Activated naive CD8-positive, alpha-beta T cell treated with anti-CD3 and anti-CD28 coated beads, Interleukin-2, amount 50 U/mL, for 24 hours (primary cell): ENCODE measurements at places on chromosomes 5 and 9.
A peak's percentile ranks its signal among the peaks of the same experiment; 100 is the strongest.

DNA sequence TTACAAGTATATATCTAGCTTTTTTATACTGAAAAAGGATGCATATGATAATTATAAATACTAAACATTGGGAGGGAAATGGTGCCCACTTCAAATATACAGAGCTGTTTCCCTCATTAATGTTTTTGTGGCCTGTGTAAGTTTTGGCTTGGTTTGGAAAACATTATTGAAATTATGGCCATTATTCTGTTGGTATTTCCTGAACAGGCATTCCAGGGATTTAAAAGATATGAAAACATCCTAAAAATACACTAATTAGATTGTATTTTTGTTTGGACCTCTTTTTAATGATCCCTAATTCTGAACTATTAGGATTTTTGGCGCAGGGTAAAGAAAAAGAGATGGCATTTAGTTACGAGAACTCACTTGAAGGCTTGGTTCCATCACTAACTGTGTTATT, 50.9 kb downstream of the CLINT1 start:
- no peak overlapping the region for H3K4me3 ChIP-seq
- no peak overlapping the region for H3K27ac ChIP-seq
- no peaks in the 10 kb centered on the region for H3K27me3 ChIP-seq
- H3K4me1 ChIP-seq = peaks cover 5% of the 10 kb centered on the region
- H3K36me3 ChIP-seq = peaks cover 61% of the 10 kb centered on the region

- H3K27ac ChIP-seq = no peak overlapping the region
- no peaks in the 10 kb centered on the region for H3K4me1 ChIP-seq
- peaks cover 41% of the 10 kb centered on the region for H3K27me3 ChIP-seq
- no peak for DNase-seq
- no peak overlapping the region for H3K4me3 ChIP-seq
- peaks cover 1% of the 10 kb centered on the region for H3K36me3 ChIP-seq
Measured at GRCh38 chr9:34771007-34771406, 61.1 kb upstream of the CCL21 start.

- no peak overlapping the region for H3K4me3 ChIP-seq
- H3K27ac ChIP-seq = no peak overlapping the region
- H3K36me3 ChIP-seq = no peaks in the 10 kb centered on the region
- no peak for DNase-seq
Measured at GRCh38 chr9:107273634-107274033, 9.4 kb upstream of the RAD23B start.

DNA sequence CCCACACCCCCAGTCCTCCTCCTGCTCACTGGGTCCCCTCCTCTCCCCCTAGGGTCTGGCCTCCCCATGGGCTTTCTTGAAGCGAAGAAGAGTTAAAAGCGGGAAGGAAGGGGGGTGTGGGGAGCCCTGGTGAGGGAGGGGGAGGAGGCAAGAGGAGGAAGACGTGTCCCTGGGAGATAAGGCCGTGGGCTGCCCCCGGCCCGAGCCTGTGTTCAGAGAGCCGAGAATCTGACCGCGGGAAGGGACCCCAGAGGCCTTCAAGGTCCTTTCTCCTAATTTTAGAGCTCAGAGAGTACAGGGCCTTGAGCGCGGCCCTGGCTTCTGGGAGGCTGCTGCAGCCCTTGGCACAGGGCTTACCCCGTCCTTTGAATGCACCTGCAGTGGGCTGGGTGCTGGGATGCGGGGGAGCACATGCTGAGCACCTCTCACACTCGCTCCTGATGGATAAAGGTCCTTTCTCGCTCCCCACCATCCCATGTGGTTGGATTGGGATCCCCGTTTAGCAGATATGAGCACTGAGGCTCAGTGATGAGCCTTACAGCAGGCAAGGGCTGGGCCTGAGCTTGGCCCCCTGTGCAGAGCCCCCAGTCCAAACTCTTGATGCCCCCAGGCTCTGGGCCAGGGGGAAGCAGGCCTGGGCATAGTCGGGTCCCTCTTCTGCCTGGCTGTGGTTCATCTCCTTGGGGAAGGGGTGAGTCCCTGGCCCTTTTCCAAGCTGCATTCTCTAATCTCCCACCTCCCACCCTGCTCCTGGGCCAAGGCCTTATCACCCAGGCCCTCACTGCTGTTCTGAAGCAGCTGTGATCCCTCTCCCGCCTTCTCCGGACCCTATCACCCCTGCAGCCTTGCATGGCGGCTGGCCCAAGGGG, 5.9 kb downstream of the GFI1B start:
- peaks cover 36% of the 10 kb centered on the region for H3K27me3 ChIP-seq
- no peak for DNase-seq
- H3K36me3 ChIP-seq = no peaks in the 10 kb centered on the region

- no peak for DNase-seq
- H3K36me3 ChIP-seq = no peaks in the 10 kb centered on the region
- no peak overlapping the region for H3K4me3 ChIP-seq
- H3K4me1 ChIP-seq = peaks cover 8% of the 10 kb centered on the region
Measured at GRCh38 chr9:38282756-38283155, 109.7 kb upstream of the ALDH1B1 start.

DNA sequence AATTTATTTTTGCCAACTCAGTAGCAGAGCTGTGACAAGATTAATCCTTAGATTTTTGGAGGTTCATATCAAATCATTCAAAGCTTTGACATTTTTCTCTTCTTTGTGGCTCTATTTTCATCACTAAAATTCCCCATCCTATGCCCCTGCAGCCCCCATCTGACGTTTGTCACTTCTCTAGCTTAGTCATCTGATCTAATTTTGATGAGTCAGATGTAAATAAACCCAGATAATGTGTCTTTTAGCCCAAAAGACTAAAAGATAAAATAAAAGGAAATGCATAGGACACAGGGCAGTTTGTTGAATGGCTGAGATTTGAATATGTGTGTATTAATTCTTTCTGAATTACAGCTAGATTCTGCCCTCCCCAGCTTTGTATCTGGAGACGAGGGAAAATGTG, 897 bp upstream of the HSPB3 start:
- H3K36me3 ChIP-seq = no peaks in the 10 kb centered on the region
- no peak overlapping the region for H3K27ac ChIP-seq
- H3K4me3 ChIP-seq = no peak overlapping the region
- H3K4me1 ChIP-seq = no peaks in the 10 kb centered on the region
- DNase-seq = no peak

- no peak overlapping the region for H3K4me3 ChIP-seq
- H3K27ac ChIP-seq = no peak overlapping the region
- no peaks in the 10 kb centered on the region for H3K27me3 ChIP-seq
- H3K4me1 ChIP-seq = no peaks in the 10 kb centered on the region
- H3K36me3 ChIP-seq = no peaks in the 10 kb centered on the region
Measured at GRCh38 chr5:167857321-167857720, 434.1 kb upstream of the WWC1 start.

GRCh38 chr9:93582115-93582514, 5.7 kb downstream of the PHF2 start:
- H3K27me3 ChIP-seq = no peaks in the 10 kb centered on the region
- H3K4me1 ChIP-seq = peaks cover 23% of the 10 kb centered on the region
- no peak overlapping the region for H3K4me3 ChIP-seq
- peaks cover 20% of the 10 kb centered on the region for H3K36me3 ChIP-seq
- DNase-seq = no peak

- H3K36me3 ChIP-seq = no peaks in the 10 kb centered on the region
- no peak for DNase-seq
- H3K4me1 ChIP-seq = no peaks in the 10 kb centered on the region
- H3K27ac ChIP-seq = no peak overlapping the region
- H3K27me3 ChIP-seq = no peaks in the 10 kb centered on the region
Measured at GRCh38 chr5:104512063-104512825, 949.7 kb upstream of the NUDT12 start.

GRCh38 chr5:88583471-88583870, 299.5 kb downstream of the MEF2C start:
- H3K27me3 ChIP-seq = no peaks in the 10 kb centered on the region
- no peak for DNase-seq
- no peaks in the 10 kb centered on the region for H3K36me3 ChIP-seq
- no peaks in the 10 kb centered on the region for H3K4me1 ChIP-seq
- H3K4me3 ChIP-seq = no peak overlapping the region
- no peak overlapping the region for H3K27ac ChIP-seq

GRCh38 chr9:110021891-110022290, 186.1 kb downstream of the C9orf152 start:
- peak overlapping the region; percentile 28 for H3K27ac ChIP-seq
- peaks cover 7% of the 10 kb centered on the region for H3K4me1 ChIP-seq
- H3K4me3 ChIP-seq = no peak overlapping the region
- H3K27me3 ChIP-seq = no peaks in the 10 kb centered on the region
- DNase-seq = no peak

GRCh38 chr5:38650946-38651345, 94.5 kb upstream of the LIFR start:
- H3K27ac ChIP-seq = no peak overlapping the region
- H3K27me3 ChIP-seq = peaks cover 15% of the 10 kb centered on the region
- H3K4me3 ChIP-seq = peak overlapping the region; percentile 26
- no peak for DNase-seq

- H3K27ac ChIP-seq = no peak overlapping the region
- no peak overlapping the region for H3K4me3 ChIP-seq
- no peak for DNase-seq
- H3K4me1 ChIP-seq = no peaks in the 10 kb centered on the region
- no peaks in the 10 kb centered on the region for H3K36me3 ChIP-seq
- peaks cover 2% of the 10 kb centered on the region for H3K27me3 ChIP-seq
Measured at GRCh38 chr9:73080110-73080694, 71.5 kb upstream of the ANXA1 start.

DNA sequence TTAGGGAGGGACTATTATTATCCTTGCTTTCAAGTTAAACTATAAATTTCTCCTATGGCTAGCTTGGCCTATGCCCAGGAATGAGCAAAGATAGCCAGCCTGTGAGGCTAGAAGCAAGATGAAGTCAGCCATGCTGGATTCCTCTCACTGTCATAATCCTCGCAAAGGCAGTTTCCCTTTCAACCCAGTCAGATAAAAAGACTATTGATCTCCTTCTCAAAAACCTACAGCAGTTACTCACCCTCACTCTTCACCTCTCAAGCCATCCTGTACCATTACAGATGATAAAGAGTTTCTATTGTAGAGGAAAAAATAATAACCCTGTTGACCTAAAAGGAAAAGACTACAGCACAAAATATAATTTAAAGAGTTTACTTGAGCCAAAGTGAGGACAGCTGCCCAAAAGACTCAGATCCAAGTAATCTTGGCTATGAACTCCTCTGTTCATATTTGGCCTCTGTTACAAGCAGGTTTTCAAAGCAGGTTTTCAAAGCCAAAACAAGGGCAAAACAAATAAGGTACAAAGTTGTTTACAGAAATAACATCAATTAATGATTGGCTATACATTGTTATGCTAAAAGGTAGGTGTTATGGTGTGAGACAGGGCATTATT, 41.7 kb downstream of the KCNV2 start:
- no peak overlapping the region for H3K4me3 ChIP-seq
- no peaks in the 10 kb centered on the region for H3K27me3 ChIP-seq
- peaks cover 86% of the 10 kb centered on the region for H3K36me3 ChIP-seq

- peaks cover 2% of the 10 kb centered on the region for H3K27me3 ChIP-seq
- no peaks in the 10 kb centered on the region for H3K36me3 ChIP-seq
- no peak overlapping the region for H3K4me3 ChIP-seq
Measured at GRCh38 chr5:152226191-152226590, 178.9 kb downstream of the NMUR2 start.

DNA sequence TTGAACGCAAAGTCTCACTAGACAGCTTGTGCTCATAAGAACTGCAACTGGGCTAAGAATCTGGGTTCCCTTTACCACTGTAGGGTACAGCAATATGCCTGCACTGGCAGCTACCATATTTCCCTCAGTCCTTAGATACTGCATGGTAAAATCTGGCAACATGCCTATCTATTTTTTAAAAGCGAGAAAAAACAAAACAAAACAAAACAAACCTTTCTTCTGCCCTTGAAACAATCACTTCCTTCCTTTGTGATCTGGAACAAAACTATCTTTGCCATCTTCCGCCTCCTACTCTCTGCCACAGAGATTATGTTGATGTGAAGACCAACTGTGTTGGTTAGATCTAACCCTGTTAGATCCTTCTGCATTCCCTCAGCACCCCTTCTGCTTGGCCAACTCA, 242.9 kb downstream of the EBF1 start:
- no peak overlapping the region for H3K4me3 ChIP-seq
- H3K27ac ChIP-seq = no peak overlapping the region
- H3K36me3 ChIP-seq = no peaks in the 10 kb centered on the region
- H3K27me3 ChIP-seq = no peaks in the 10 kb centered on the region

- H3K27ac ChIP-seq = no peak overlapping the region
- H3K4me1 ChIP-seq = no peaks in the 10 kb centered on the region
- H3K36me3 ChIP-seq = no peaks in the 10 kb centered on the region
- H3K27me3 ChIP-seq = no peaks in the 10 kb centered on the region
- no peak for DNase-seq
Measured at GRCh38 chr9:87077986-87078385, 130.7 kb upstream of the GAS1 start.

- H3K27ac ChIP-seq = no peak overlapping the region
- no peaks in the 10 kb centered on the region for H3K4me1 ChIP-seq
- DNase-seq = no peak
- H3K36me3 ChIP-seq = no peaks in the 10 kb centered on the region
- peaks cover 27% of the 10 kb centered on the region for H3K27me3 ChIP-seq
Measured at GRCh38 chr5:147479444-147479843, 30.4 kb downstream of the DPYSL3 start.

GRCh38 chr9:125532812-125533594, 174.0 kb downstream of the MAPKAP1 start:
- no peak for DNase-seq
- no peaks in the 10 kb centered on the region for H3K27me3 ChIP-seq
- H3K36me3 ChIP-seq = peaks cover 3% of the 10 kb centered on the region
- H3K27ac ChIP-seq = no peak overlapping the region
- H3K4me3 ChIP-seq = no peak overlapping the region
- peaks cover 28% of the 10 kb centered on the region for H3K4me1 ChIP-seq

DNA sequence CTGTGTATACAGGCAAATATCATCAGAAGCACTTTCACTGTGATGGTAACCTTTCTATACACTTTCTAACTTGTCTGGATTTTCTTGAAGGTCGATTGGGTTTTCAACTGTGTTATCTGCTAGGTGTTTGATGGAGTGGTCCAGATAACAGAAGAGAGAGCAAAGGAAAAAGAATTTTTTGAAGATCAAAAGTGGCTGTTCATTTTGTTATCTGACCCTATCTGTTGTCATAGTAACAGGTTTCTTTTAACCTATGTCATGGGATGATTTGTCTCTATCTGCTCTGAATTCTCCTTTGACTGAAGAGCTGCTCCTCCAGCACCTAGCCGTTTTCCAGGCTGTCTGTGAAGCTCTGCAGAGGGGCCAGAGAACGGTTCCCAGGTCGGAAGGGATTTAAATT, 77.8 kb upstream of the IRX2 start:
- H3K4me1 ChIP-seq = no peaks in the 10 kb centered on the region
- H3K4me3 ChIP-seq = no peak overlapping the region
- H3K27ac ChIP-seq = no peak overlapping the region
- no peak for DNase-seq
- no peaks in the 10 kb centered on the region for H3K36me3 ChIP-seq

DNA sequence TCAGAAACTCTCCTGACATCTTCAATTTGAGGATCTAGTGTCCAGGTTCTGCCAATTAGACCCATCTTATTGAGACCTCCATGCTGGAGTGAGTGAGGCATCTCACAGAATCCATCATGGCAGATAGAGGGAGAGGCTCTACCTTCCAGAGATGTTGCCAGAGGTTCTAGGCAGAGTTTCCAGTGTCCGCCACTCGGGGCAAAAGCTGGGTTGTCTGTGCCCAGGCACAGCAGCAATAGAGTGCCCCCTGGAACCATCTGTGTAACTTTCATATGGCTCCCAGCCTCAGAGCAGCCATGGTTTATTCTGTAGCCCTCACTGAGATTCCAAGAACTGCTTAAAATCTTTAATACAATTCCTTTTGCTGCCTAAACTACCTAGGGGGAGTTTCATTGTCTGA, 16.6 kb upstream of the CCDC112 start:
- H3K4me3 ChIP-seq = no peak overlapping the region
- no peaks in the 10 kb centered on the region for H3K4me1 ChIP-seq
- H3K27me3 ChIP-seq = peaks cover 15% of the 10 kb centered on the region
- DNase-seq = no peak
- no peak overlapping the region for H3K27ac ChIP-seq
